ENCODE measurements at places on chromosomes 6 and 20.
A peak's percentile ranks its signal among the peaks of the same experiment; 100 is the strongest.

- DNase-seq = peak; percentile 45
Measured at GRCh38 chr6:132300323-132300949, 100.8 kb downstream of the MOXD1 start.

DNA sequence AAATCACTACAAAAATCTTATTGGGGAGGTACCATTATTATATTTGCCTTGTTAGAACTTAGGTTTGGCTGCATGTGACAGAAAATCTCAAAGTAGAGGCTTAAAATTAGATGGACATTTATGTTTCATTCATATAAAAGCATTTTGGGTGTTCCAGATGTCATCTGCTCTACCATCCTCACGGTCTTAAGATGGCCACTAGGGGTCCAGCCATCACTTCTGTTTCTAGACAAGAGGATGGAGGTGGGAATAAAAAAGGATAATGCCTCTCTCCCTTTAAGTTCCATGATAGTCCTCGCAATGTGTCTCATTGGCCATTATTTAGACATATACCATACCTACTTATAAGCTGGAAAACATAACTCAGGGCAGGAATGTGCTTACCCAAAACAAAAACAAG, 929.5 kb downstream of the KIF16B start:
- no peak for DNase-seq

DNA sequence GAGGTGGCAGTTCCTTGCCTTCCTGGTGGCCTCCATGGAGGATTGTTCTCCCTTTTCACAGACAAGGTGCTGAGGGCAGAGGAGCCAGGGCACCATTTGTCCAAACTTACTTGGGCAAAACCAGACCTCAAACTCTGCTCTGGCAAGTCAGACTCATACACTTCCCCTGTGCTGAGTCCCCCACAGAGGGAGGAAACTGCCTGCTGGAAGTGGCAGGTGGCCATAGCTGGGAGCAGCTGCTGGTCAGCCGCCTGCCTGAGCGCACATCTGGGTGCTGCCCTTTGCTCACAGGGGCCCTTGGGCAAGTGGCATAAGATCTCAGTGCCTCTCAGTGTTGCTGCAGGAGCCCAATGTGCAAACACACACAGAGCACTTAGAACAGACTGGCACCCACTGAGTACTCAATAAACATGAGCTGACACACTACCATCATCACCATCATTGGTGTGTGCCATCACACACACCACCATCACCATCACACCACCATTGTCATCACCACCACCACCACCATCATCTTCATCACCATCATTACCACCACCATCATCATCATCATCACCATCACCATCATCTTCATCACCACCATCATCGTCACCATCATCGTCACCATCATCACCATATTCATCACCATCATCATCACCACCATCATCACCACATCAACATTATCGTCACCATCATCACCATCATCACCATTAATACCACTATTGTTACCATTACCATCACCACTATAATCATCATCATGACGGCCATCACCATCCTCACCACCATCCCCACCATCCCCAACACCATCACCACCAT, 17.6 kb downstream of the NOL4L start:
- DNase-seq = no peak

DNA sequence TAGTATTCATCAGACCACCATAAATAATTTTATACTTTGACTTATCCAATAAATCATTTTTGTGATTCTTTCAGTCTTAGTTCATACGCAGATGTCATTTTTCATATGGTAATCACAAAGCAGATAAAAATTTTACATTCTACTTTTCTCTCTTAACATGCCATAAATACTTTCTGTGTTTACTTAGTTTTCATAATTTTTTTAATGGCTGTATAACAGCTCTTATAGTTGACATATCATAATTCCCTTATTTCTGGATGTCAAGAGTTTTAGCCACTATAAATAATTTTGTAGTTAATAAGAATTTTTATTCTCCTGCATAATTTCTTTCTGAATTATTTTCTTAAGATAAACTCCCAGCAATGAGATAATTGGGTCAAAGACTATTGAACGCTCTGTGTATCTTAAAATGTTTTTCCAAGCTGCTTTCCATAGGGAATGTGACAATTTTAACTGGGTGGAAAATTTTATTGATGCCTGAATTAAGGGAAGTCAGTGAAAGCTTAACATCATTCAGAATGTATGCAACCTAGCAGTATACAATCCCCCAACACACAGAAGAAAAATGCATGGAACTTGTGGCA, 702.7 kb downstream of the EPM2A start:
- DNase-seq = no peak

DNA sequence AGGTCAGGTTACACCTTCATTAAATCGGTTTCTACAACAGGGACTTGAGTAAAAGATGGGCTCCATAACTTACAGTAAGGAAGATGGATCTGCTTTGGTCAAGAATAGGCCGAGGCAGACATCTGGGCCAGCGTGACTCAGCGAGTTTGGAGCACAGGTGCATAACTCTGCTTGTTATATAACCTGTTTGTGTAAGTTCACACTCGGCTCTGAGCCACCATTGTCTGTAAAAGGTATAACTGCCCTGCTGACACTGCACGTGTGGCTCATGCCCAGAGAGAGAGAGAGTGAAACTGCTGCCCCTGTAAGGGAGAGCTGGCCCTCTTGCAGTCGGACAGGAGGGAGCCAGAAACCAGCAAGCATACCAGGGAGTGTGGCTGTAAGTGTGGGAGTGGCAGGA, 737.9 kb upstream of the SLC35B3 start:
- DNase-seq = no peak

GRCh38 chr20:51082988-51083387, 60.1 kb upstream of the KCNG1 start:
- DNase-seq = no peak

GRCh38 chr6:146357578-146358430, 185.8 kb upstream of the RAB32 start:
- DNase-seq = peak; percentile 92

DNA sequence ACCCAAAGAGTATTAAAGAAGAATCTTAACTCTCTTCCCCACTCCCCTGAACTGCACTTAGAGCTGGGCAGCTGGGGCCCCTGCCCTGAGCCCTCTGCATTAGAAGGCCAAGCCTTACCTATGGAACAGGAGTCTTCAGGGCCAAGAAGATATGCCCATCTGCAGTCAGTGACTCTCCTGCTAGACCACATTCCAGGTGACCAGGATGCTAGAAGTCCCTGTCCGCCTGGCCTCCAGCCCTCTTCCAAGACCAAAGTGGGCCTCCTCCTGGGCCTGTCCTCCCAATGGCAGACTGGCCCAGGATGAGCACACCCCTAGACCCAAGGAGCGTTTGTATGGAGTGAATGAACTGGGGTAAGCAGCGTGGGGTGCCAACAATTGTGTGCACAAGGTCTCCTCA, 259.1 kb downstream of the LY86 start:
- no peak for DNase-seq

GRCh38 chr20:47274401-47275108, 81.9 kb downstream of the ZMYND8 start:
- peak; percentile 90 for DNase-seq

GRCh38 chr6:129936329-129937165, 75.4 kb upstream of the TMEM244 start:
- DNase-seq = peak; percentile 34

DNA sequence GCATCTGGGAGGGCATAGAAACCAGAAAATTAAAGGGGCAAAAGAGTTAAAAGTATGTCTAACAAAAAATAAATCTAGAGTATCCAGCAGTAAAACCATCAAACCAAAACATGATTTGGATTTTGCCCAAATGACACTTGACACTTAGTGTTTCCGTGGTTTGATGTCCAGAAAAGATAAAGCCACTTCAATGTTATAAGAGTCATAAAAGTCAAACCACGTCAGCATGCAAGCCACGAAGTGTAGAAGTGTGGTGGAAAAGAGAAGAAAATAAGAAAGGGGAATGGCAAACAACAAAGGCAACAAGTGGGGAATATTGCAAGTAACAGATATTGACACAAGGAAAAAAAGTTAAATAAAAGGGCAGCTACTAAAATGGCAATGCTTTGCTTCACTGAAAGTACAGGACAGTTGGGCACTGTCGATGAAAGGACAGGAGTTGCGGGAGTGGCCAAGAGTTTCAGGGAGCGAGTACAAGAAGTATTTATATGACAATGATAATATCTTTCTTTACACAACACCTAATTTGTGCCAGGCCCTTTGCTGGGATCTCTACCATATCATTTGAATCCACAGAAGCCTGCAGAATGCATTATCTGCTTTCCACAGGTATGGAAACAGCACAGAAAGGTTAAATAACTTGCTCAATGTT, 6.3 kb upstream of the HDDC2 start:
- DNase-seq = no peak

DNA sequence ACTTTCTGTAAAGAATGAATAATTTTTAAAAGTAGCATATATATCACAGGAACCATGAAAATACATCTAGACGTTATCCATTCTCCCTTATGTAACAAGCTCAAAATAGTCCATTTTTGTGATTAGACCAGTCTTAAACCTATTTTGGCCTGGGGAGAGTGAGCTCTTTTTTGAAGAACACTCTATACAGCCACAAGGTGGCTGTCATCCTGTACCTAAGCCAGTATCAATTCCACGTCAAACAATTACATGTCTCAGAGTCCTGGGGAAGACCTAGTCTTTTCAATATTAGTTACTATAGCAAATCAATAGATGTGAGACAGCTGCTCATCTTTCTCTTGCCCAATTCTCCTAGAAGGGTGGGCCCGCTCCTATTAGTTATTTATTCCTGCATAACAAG, 28.4 kb downstream of the FBXO5 start:
- DNase-seq = no peak

DNA sequence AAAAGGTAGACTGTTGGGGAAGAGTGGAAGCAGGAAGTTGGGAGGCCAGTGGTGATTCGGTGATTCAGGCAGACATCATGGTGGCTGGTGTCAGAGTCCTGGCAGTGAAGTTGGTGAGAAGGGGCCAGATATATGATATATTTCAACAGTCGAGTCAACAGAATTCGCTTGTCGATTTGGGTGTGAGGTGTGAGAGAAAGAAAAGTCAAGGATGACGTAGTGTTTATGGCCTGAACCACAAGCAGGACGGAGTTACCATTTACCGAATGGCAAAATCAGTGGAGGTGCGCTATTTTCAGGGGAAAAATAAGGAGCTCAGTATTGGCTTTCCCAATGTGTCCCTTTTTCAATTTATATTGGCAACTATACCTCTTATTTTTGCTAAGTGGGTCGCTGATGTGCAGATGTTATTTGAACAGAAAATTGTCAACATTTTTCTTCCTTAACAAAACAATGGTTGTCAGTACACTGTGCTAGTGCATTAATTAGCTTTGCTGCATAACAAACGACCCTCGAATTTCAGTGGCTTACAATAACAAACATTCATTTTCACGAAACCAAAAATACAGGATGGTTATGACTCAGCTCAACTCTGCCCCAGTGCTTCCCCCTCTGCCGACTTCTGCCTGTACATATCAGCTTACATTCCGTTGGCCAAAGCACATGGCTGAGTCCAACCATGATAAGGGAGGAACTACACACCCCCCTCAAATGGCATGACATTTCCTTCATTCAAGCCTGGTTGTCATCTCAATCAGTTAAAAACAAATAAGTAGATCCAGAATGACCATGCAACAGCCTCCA, 255.0 kb upstream of the ZFP64 start:
- no peak for DNase-seq

DNA sequence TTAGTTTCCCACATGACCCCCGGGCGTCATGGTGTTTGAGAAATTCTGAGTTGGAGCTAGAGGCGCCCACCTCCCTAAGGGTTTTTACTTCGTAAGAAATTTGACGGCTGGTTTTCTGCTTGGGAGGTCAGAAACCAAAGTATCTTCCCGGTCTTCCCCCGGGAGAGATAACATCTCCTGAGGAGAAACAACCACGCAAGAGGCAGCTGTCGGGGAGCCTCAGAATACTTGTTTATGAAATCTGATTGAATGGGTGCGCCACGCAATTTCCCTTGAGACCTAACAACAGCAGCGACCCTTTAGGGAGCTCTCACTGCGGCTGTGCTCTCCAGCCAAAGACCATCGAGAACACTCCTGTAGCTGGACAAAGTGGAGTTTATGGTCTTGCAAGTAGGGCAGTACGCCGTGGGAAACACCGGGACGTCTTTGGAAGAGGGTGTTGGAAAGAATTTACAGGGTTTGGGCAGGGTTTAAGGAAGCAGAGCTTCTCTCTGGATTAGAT, 608 bp upstream of the EIF2S2 start:
- peak; percentile 9 for DNase-seq

GRCh38 chr20:32440069-32440757, 82.1 kb downstream of the ASXL1 start:
- DNase-seq = no peak

- DNase-seq = no peak
Measured at GRCh38 chr20:6074145-6074561, 20.3 kb upstream of the LRRN4 start.

Data from astrocyte of the cerebellum (primary cell).